ENCODE measurements at places on chromosomes 2 and 18. TPM values are rescaled to one million over a fixed set of nuclear protein-coding genes. Genes with fewer than 3 reads are reported as not detected.

GRCh38 chr2:223613017-223613950 is 11.1 kb upstream of the SCG2 start:
- peak overlapping the region; percentile 52 for H3K27ac ChIP-seq
- DNase-seq, result peak; percentile 41
- peak overlapping the region; percentile 49 for H3K4me3 ChIP-seq
- peaks cover 6% of the 10 kb centered on the region for H3K27me3 ChIP-seq
- H3K36me3 ChIP-seq, result no peaks in the 10 kb centered on the region

GRCh38 chr2:137870682-137871081 is 93.6 kb upstream of the HNMT start:
- H3K36me3 ChIP-seq, result no peaks in the 10 kb centered on the region
- H3K27me3 ChIP-seq, result no peaks in the 10 kb centered on the region
- no peak overlapping the region for H3K27ac ChIP-seq
- no peaks in the 10 kb centered on the region for H3K4me1 ChIP-seq
- H3K4me3 ChIP-seq, result no peak overlapping the region
- DNase-seq, result no peak

GRCh38 chr2:216110620-216111019 is 1.5 kb downstream of the XRCC5 start:
- peaks cover 11% of the 10 kb centered on the region for H3K27me3 ChIP-seq
- H3K4me1 ChIP-seq, result peaks cover 44% of the 10 kb centered on the region
- peak overlapping the region; percentile 100 for H3K27ac ChIP-seq
- peak overlapping the region; percentile 100 for H3K4me3 ChIP-seq

ANKRD30B gene
- not detected for total RNA-seq

CCBE1 gene
- 1.2 TPM for total RNA-seq

- H3K27me3 ChIP-seq, result no peaks in the 10 kb centered on the region
- H3K27ac ChIP-seq, result no peak overlapping the region
- H3K4me3 ChIP-seq, result no peak overlapping the region
- H3K4me1 ChIP-seq, result no peaks in the 10 kb centered on the region
- no peaks in the 10 kb centered on the region for H3K36me3 ChIP-seq
Observed at GRCh38 chr2:12044857-12045256, 298.4 kb downstream of the LPIN1 start.

GRCh38 chr18:55523001-55523400 is 65.0 kb downstream of the TCF4 start:
- H3K27me3 ChIP-seq, result no peaks in the 10 kb centered on the region
- no peak overlapping the region for H3K4me3 ChIP-seq
- DNase-seq, result no peak
- H3K4me1 ChIP-seq, result peaks cover 38% of the 10 kb centered on the region
- H3K36me3 ChIP-seq, result no peaks in the 10 kb centered on the region

DNA sequence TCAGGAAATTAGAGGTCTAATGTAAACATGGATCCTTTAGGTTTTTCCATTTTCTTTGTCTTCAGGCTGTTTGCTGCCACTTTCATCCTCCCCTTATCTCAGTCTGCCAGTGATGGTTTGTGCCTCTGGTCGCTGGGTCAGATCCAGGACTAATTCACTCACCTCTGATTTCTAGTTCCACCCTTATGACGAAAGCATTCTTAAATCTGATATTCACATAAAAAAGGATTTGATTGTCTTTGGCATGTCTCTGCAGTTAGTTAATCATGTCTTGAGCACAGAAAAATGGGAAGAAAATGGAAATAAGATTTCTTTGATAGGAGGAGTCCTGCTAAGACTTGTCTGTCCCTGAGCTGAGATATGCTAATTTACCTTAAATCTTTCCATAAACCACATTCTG is 4.6 kb downstream of the IL1RL1 start:
- H3K27ac ChIP-seq, result peak overlapping the region; percentile 39
- no peak for DNase-seq
- H3K27me3 ChIP-seq, result no peaks in the 10 kb centered on the region

DNA sequence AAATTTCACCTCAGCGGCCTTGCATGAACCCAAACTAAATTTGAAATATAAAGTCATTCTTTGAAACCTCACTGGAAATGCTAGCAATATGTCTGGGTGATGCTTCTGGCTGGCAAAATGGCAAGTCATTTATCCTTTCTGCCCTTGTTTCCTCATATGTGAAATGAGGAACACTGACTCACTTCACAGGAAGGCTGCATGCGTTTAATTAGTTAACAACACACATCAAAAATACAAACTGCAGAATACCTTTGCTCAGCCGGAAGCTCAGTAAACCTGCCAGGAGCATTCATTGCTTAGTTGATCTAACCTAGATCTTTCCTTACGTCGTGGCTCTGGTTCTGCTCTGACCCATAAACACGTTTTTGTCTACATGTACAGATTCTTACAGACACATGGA is 214.2 kb upstream of the ACVR2A start:
- H3K36me3 ChIP-seq, result no peaks in the 10 kb centered on the region
- H3K27ac ChIP-seq, result no peak overlapping the region
- H3K4me3 ChIP-seq, result no peak overlapping the region
- H3K4me1 ChIP-seq, result peaks cover 7% of the 10 kb centered on the region
- no peaks in the 10 kb centered on the region for H3K27me3 ChIP-seq
- DNase-seq, result no peak

DNA sequence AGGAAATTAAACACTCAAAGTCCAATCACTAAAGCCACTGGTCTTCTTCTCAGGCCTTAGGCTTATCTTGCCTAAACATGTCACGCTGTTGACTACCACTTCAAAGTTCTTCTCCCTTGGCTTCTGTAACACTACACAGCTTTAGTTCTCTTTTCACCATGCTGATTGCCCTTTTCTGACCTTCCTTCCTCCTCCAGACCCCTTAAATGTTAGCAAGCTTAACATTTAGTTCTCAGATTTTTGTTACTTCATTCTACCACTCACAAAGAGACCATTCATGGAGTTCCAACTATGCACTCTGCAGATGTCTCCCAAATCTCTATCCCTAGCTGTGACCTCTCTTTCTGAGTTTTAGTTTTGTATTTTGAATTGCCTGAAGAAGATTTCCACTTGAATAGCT is 64.4 kb downstream of the TTC21B start:
- H3K4me1 ChIP-seq, result peaks cover 8% of the 10 kb centered on the region
- no peak overlapping the region for H3K27ac ChIP-seq
- H3K36me3 ChIP-seq, result peaks cover 34% of the 10 kb centered on the region
- DNase-seq, result no peak
- H3K27me3 ChIP-seq, result no peaks in the 10 kb centered on the region
- H3K4me3 ChIP-seq, result no peak overlapping the region

DNA sequence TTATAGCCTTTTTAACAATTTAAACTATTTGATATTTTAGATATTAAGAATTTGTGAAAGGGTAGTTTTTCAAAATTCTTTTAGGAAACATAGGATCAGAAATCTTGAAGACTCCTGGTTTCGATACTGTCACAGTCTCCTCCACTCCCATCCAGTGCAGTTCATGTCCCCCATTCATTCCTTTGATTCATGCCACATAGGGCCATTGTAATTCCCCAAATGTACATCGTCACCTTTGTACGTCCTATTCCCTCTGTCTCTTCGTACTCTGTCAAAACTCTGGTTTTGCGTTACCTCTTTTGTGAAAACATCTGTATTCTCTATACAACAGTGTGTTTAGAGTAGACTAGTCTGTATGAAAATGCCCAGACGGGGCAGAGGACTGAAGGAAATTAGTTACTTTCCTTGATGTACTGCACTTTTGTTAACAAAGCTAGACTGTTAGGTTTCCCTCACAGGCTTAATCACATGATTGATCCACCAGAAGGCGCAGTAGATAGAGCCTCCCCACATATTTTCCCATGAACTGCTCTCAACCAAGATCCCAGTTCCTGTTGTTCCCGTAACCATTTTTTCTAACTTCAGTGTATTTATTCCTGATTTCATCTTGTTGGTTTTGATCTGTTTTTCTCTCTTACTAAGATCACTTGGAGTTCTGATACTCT is 2.5 kb downstream of the MRPL35 start:
- peaks cover 27% of the 10 kb centered on the region for H3K4me1 ChIP-seq
- no peaks in the 10 kb centered on the region for H3K27me3 ChIP-seq
- peaks cover 14% of the 10 kb centered on the region for H3K36me3 ChIP-seq
- H3K4me3 ChIP-seq, result no peak overlapping the region
- H3K27ac ChIP-seq, result peak overlapping the region; percentile 76

DNA sequence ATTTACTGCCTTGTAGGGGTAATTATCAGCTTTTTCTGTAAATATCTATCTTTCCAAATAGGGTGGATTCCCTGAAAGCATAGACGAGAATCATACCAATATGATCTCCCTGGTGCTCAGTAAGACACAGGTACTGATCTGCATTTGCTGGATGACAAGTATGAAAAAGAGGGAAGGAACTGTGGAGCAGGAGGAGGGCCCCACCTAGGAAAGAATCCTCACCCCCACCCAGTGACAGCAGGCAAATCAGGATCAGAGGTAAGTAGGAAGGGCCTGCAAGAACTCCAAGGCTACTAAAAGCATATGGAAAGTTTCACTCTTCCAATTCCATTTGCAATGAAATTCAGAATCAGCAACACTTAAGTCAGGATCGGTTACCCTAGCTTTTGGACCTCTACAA is 42.3 kb downstream of the METTL8 start:
- H3K27ac ChIP-seq, result no peak overlapping the region
- no peaks in the 10 kb centered on the region for H3K27me3 ChIP-seq
- DNase-seq, result no peak
- peaks cover 5% of the 10 kb centered on the region for H3K4me1 ChIP-seq

OTOS gene
- total RNA-seq, result not detected

- H3K4me1 ChIP-seq, result peaks cover 66% of the 10 kb centered on the region
- H3K4me3 ChIP-seq, result no peak overlapping the region
- H3K27ac ChIP-seq, result peak overlapping the region; percentile 64
- DNase-seq, result no peak
Observed at GRCh38 chr2:117936871-117937428, 76.9 kb downstream of the CCDC93 start.

DNA sequence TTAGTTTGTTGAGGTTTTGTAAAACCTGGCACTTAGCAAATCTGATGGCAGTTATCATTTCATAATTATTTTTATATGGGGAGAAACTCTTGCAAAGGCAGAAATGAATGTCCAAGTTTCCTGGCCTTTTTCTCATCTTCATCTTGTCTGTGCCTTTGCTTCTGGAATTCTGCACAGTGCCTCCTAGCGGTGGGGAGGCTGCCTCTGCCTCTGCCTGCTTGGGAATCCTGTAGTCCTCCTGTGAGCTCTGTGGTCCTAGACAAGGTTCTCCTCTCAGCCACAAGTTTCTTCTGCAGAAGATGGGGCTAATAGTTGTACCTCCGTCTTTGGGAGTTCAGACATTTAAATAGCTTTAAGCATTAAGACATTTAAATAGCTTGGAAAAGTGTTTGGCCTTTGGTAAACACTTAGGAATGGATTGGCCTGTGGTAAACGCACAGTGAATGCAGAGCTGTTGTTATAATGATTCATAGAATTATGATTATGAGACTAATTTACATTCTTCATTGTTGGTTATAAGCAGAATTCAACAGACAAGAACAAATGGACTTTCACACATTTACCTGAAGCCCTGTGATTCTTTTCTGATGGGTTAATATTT is 101.2 kb downstream of the ZNF236 start:
- peaks cover 3% of the 10 kb centered on the region for H3K27me3 ChIP-seq
- peaks cover 32% of the 10 kb centered on the region for H3K36me3 ChIP-seq
- peak; percentile 58 for DNase-seq
- no peak overlapping the region for H3K4me3 ChIP-seq
- H3K27ac ChIP-seq, result no peak overlapping the region

GRCh38 chr2:19987936-19988335 is 2.0 kb downstream of the WDR35 start:
- H3K27me3 ChIP-seq, result no peaks in the 10 kb centered on the region
- DNase-seq, result no peak
- H3K36me3 ChIP-seq, result no peaks in the 10 kb centered on the region
- peaks cover 11% of the 10 kb centered on the region for H3K4me1 ChIP-seq
- no peak overlapping the region for H3K4me3 ChIP-seq
- H3K27ac ChIP-seq, result no peak overlapping the region

MARCO gene
- total RNA-seq, result not detected

DNA sequence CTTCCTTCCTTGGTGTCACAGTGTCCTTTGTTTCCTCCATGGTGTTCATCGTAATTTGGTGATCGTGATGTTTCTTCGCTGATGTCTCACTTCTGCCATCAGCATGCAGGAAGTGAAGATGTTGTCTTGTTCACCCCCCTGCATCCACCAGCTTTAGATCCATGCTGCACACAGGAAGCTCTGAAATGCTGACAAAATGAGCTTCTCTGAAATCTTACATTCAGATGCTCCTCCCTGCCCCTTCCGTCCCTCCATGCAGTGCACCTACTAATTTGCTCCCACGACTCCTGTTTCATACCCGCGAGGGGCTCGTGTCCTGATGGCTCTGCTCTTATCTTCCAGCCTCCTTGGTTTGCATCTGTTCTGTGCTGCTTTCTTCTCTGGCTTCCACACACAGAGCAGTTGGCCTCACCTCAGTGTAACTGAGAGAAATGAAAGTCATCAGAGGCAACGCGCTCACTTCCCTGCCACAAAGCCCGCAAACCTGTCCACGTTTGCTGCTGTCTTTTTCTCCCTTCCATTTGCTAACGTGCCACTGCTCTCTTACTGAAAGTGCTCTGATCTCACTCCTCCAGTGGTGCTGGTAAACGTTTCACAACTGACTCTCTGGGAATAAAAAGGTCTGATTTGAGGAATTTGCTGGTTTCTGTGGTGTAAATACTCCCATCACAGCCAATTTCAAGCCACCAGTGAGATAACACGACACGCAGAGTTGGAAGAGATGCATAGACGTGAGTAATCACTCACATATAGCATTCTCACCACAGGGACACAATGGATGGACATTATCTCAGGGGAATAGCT is 41.0 kb upstream of the MGAT4A start:
- no peak overlapping the region for H3K4me3 ChIP-seq
- no peak for DNase-seq
- no peak overlapping the region for H3K27ac ChIP-seq
- peaks cover 7% of the 10 kb centered on the region for H3K4me1 ChIP-seq

PARD3B gene
- 17.4 TPM for total RNA-seq

- peaks cover 2% of the 10 kb centered on the region for H3K27me3 ChIP-seq
- no peaks in the 10 kb centered on the region for H3K4me1 ChIP-seq
- H3K4me3 ChIP-seq, result no peak overlapping the region
- DNase-seq, result peak; percentile 45
- H3K27ac ChIP-seq, result no peak overlapping the region
- no peaks in the 10 kb centered on the region for H3K36me3 ChIP-seq
Observed at GRCh38 chr18:70489986-70490933, 201.4 kb downstream of the SOCS6 start.

DNA sequence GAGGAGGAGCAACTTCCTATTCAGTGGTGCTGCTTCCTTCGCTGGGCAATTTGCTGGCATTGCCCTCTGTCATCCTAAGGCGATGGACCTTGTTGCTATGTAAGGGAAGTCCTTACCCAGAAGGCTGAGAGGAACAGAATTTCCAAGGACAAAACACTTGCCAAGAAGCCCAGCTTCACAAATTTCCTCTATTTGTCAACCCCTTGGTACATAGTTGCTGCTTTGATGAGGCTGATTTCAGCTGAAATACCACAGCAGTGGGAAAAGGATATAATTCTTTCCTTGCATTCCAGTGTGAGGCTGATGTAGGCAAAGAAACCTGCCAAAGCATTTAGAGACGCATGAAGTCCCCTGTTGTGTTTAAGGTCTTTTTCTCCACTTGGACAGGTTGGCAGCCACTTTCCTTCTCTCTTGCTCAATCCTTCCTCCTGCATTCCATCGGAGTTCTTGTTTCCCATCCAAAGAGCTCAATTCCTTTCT is 16.4 kb upstream of the ST3GAL5 start:
- H3K36me3 ChIP-seq, result peaks cover 3% of the 10 kb centered on the region
- peak overlapping the region; percentile 1 for H3K4me3 ChIP-seq
- peaks cover 5% of the 10 kb centered on the region for H3K27me3 ChIP-seq
- H3K4me1 ChIP-seq, result peaks cover 10% of the 10 kb centered on the region
- peak overlapping the region; percentile 4 for H3K27ac ChIP-seq

Measured in endothelial cell (in vitro differentiated cells).